T47D (cell line): ENCODE measurements at places on chromosomes 4 and X.

DNA sequence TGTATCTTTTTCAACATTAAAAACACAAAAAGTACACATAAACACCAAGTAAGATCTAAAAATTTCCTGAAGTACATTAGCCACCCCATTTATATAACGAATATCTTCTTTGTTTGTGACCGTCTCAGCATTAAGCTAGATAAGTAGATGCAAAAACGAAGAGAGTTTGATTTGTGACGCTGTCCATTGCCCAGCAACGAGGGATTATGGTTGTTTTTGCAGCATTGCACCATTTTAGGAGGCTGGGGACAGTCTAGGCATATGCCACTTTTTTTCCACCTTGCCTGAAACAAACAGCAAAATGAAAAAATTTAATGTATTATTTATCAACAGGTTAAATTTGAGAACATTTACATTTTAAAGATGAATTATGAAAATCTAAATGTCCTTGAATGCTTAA, 12.0 kb upstream of the IGSF1 start:
- no peak for DNase-seq

- no peak for DNase-seq
These were observed 74.9 kb upstream of the ZNF518B start for GRCh38 chr4:10532155-10532554.

DNA sequence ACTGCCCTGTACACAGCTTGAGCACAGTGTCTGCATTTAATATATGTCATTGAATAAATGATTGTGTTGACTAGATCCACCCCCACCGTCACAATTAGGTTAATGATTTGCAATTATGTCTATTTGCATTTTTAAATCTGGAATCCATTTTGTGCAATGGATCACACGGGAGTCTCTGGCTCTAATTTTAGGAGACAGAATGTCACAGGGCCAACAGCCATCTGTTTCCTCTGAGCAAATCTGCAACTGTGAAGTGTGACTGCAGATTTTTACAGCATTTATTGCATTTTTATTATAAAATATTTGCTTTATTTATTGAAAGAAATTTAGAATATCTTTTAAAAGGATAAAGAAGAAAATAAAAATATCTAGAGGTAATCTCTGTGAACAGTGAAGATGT, 316.8 kb downstream of the HS3ST1 start:
- DNase-seq, result no peak

- no peak for DNase-seq
These were observed 179.5 kb upstream of the TBL1X start for GRCh38 chrX:9285342-9285771.

DNA sequence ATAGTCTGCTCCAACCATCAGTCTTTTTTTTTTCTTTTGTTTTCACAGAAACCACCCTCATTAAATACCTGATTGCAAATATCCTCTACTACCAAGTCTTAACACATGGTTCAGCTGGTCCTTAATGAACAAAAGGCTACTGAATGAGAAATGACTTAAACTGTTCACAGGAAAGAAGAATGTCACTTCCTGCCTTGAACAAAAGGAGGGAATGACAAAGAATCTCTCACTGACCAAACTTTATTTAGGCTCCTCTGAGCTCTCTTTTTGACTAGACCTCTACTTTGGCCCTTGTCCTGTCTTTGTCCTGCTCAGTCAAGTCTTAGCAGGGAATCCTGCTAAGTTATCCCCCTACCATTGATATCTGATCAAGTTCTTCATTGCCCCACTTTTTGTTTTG, 31.8 kb upstream of the GJB1 start:
- DNase-seq, result no peak

GRCh38 chr4:118774989-118775388, 60.9 kb downstream of the SEC24D start:
- no peak for DNase-seq

GRCh38 chr4:122117743-122118142, 34.4 kb upstream of the BLTP1 start:
- DNase-seq, result no peak

- peak; percentile 64 for DNase-seq
These were observed 127.0 kb downstream of the ASMT start for GRCh38 chrX:1741816-1742394.

DNA sequence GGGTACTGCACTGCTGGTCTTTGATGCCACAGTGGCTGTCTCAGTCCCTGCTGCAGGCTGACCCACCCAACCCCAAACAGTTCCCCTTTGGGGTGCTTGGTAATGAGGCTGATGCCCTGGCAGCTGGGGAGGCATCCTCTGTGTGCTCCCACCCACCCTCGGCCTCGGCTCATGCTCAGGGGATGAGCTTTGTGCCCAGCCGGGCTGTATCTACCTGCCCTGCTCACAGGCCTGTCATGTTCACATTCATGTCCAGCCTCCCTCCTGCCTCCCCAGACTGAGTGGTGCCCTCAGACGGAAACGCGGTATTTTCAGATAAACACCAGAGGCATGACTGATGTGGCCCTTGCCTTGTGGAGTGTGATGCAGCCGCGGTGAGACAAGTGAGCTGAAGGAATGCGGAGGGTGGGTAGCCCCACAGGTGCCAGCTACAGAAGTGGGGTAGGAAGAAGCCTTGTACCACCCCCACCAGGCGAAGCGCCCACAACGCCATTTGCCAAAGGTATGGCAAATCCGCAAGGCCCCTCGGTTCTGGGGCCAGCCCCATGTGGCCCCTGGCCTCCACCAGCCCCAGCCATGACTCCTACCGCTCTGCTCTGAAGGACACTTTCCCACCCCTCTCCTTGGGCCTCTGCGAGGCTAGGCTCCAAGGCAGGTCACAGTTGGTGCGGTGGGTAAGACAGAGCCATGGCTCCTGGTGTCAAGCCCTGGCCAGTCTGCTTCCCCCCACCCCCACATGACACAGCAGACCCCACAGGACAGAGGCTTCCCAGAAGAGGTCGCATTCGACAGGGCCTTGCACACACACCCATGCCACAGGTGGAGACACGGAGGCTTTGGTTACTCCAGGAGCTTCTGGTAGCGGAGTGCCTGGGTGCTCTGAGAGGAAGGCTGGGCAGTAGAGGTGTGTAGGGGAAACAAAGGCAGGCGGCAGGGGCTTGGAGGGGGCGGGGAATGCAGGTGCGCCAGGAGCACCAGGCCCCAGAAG, 1.8 kb upstream of the RENBP start:
- no peak for DNase-seq

GRCh38 chr4:87543835-87544461, 14.8 kb upstream of the SPARCL1 start:
- peak; percentile 9 for DNase-seq

- DNase-seq, result no peak
These were observed 1.1 kb upstream of the TRMT10A start for GRCh38 chr4:99564921-99565320.

DNA sequence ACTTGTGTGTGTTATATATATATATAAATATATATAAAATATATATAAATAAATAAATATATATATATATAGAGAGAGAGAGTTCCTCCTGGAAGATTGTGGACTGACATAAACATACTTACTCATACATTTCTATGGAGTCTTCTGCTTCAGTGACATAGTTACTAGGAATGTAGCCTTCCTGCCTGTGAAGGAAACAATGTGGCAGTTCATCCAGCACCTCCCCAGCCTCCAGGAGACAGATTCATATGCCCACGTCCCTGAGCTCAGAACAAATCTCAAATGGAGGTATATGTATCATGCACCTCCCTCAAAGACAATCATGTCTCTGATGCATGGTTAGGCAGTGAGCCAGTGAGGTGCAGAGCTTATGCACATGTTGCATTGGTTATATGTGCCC, 11.4 kb upstream of the TIMM8A start:
- no peak for DNase-seq

DNA sequence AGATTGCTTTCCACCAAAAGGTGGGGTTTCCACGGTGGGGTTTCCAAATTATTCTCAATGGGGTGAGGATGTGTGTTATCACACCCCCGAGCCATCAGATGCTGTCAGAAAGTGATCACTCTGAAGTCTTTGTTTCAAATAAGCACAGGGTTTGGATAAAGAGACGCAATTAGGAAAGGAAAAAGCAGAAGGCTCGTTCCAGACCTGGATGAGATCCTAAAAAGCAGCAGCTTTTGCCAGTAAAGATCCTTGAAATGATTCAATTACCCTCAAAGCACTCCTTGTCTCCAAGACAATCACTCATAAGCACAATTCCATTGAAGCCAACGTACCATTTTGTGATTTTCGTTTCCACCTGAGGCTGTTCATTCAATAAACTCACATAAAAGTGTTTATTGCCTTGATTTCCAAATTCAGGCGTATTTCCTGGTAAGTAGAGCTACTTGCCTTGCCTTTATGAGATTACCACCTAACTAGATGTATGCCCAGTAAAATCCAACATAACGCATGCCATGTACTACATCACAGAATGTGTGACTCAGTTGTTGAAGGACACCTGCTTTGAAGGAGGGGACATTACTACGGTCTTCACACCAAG, 5.2 kb downstream of the F11 start:
- DNase-seq, result no peak

DNA sequence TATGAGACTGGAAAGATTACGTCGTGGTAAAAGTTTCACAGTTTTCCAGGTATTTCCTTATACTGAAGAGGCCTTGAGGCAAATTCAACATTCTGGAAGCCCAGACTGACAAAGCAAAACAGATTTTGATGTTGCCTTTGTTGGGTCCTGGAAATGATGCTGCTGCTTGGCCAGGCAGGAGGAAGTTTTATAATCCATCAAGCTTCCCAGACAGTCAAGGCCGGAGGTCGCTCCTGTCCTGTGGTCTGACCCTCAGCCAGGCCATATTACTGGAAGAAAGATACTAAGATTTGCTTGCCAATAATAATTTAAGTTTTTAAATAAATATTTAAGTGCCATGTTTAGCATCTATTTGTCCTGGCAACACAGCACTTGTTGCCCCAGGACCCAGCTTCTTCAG, 63.4 kb downstream of the TAPT1 start:
- no peak for DNase-seq

DNA sequence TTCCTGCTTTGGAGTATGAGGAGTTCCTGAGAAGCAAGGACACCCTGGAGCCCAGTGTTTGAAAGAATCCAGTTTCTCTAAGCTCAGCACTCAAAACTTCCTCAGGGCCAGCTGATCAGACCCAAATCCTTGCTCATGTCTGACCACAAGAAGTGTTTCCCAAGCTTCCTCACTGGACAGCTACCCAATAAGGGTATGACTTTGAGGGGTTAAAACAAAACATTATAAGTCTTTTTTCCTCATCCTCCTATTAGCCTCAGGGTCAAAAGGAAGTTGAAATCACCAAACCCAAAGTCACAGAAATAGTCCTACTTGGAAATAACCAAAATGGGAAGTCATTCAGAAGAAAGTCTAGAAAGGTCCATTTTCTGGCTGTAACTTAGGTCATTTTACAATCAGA, 13.7 kb downstream of the ZBTB33 start:
- no peak for DNase-seq

- no peak for DNase-seq
These were observed 64.0 kb downstream of the SOX3 start for GRCh38 chrX:140440876-140441275.

DNA sequence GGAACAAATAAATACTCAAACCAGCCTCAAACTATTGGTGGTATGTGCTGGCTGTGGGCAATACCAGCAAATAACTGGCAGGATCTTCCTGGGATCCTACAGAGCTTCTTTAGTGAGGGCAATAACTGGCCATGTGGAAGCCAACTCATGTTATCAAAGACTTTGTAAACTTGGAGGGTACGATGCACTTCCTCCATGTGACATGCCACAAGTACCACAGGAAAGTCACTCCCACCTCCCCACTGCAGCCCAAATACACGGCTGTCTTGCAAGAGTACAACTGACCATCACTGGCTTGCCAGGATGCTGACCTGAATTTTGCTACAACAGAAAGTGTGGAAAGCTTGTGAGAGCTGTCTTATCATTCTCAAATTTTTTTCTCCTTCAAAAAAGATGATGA, 93.3 kb upstream of the MAML3 start:
- DNase-seq, result no peak

DNA sequence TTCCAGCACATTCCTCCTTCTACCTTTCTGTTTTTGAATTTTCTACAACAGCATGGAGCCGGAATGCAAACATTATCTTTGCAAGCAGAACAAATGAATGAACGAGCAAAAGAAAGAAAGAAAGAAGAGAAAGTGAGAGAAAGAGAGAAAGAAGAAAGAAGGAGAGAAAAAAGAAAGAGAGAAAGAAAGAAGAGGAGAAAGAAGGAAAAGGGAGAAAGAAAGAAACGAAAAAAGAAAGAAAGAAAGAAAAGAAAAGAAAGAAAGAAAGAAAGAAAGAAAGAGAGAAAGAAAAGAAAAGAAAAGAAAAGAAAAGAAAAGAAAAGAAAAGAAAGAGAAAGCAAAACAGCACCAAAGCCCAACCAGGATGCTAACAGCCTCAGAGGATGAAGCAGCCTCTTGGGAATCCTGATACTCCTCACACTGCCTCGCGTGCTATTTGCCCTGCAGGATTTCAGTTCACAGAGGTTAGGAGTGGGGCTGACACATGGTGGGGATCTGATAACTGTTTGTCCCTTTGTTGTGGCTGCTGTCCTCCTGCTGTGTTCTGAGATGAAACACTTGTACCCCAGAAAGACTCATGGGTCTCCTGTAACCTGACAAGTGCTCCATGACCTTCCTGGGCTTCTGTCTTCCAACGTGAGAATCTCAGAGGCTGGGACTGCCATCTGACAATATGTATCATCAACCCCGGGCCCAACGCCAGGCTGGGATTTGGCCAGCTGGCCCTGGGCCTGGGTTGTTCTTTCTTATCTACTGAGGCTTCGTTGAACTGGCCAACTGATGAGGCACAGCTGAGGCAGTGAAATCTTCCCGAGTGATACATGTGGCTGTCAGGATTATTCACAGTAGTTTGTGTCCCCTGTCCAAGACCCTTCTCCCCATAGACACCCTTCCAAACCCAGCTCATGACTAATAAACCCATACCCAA, 61.0 kb downstream of the SEPSECS start:
- DNase-seq, result no peak

DNA sequence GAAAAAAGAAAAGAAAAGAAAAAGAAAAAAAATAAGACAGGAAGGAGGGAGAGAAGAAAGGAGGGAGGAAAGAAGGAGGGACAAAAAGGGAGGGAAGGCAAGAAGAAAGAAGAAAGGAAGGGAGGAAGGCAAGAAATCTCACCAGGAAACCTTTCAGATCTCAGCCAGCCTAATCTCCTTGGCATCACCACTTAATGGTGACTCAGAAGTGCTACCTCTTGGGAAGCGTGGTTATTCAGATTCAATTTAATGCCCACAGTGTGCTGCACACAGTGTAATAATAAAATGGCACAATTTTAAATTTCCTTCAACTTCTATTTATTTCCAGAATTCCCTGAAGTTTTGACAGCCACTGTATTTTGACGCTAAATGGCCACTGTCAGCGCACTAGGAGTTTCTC, 50.3 kb downstream of the DKK2 start:
- no peak for DNase-seq

- DNase-seq, result no peak
These were observed 50.4 kb upstream of the TBL1X start for GRCh38 chrX:9414416-9414815.

GRCh38 chr4:32847461-32847860, 2127.3 kb downstream of the PCDH7 start:
- no peak for DNase-seq

- DNase-seq, result no peak
These were observed 232.2 kb upstream of the UGT8 start for GRCh38 chr4:114366368-114366767.

GRCh38 chr4:181684310-181684709, 558.9 kb upstream of the TENM3 start:
- DNase-seq, result no peak

- DNase-seq, result no peak
These were observed 29.4 kb downstream of the TMA16 start for GRCh38 chr4:163523791-163524365.
